ENCODE measurements at places on chromosomes 1 and 21.

DNA sequence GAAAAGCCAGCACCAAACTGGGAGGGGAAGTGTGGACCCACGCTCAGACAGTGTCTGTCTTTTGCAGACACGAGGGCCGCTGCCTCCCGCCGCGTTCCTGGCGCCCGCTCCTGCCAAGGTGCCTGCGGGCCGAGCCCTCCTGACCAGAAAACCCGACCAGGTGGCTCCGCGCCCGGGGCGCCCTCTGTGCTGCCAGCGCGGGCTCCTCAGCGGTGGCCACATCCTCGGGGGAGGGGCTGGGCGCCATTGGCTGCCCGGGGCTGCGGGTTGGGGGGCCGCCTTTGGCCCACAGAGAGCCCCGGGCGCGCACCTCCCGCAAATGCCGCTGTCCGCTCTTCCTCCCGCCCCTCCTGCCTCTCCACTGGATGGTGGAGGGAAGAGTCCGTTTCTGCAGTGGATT is 22.4 kb upstream of the TRNAU1AP start:
- no peak for DNase-seq

GRCh38 chr1:116572771-116573430 is 2.1 kb upstream of the CD58 start:
- no peak for DNase-seq

DNA sequence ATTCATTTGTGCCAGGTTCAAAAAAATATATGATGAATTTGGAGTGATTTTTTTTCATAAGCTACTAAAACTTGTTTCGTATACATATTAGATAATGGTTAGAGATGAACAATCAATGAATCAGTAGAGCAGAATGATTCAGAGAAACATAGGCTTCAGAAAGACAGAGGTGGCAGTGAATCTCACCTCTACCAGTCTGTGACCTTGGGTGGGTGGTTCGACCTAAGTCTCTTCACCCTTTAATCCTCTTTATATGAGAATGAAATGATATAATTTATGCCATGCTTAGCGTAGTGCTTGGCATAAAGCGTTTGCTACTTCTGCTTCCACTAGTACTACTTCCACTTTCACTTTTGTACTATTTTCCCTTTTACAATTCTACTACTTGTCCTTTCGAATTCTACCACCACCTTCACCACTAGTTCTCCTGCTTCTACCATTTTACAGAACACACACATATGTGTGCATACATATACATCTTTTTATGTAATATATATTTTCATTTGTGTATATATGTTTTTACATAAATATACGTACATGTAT is 45.1 kb downstream of the FYB2 start:
- DNase-seq = no peak

DNA sequence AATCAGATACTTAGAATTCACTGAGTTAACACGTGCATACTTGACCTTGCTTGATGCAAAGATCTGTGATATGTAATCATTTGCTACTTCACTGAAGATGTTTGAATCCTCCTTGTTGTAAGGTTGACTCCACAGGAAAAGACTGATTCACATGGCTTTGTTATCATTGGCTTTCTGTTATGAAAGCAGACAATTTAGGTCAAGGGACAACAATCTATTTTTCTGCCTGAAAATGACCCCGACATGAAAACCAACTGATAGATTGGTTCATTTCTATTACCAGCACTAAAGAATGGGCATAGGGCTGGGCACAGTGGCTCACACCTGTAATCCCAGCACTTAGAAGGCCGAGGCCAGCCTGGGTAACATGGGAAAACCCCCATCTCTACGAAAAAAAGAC is 546.9 kb downstream of the SMYD3 start:
- no peak for DNase-seq

Measured in naive thymus-derived CD8-positive, alpha-beta T cell (primary cell).